ENCODE measurements at places on chromosomes 7 and 10.

DNA sequence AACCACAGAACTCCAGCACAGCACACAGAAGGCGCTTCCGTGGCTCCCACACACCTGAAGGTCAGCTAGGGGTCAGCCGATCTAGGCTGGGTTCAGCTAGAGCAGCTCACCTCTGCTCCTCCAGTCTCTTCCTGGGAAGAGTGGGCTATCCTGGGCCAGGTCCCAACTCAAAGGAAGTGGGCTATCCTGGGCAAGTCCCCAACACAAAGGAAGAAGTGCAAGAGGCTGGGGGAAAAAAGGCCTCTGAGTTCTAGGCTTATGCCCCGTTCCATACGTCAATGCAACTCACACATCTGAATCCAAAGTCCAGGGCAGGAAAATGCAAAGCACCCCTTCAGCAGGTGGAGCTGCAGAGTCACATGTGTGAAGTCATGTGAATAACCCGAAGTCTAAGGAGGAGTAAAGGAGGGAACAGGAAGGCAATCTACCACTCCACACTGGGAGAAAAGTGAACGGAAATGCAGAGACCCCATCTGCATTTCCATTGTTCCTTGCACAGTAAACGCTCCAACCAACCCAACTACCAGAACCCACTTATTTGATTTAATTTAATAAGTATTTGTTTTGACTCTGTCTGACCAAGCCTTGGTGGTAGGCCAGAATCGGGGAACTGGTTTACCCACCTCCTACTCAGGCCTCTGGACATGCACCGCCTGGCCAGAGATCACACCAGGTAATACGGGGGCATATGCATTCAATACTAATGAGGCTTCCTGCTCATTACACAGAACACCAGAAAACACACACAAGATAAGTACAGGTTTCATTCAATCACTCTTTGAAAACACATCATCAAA, 95.5 kb upstream of the RNF32 start:
- DNase-seq: no peak

GRCh38 chr7:36986948-36987724, 262.8 kb upstream of the AOAH start:
- peak; percentile 27 for DNase-seq

DNA sequence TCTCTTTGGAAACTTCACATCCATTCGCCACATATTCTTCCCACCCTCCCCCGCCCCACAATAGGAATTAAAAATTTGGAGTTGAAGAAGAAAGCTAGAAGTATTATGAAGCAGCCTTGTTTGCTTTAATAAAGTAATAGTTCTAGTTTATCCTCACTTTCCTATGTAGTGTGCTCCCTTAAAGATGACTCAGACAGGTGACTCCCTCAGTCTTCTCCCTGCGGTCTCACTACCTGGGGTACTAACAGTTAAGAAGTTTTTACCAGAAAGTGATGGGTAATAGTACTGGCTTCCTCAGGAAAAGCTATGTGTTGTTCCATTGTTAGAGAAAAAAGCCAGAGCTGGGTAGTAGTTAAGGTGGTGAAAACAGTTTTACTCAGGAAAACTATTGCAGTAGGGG, 58.6 kb downstream of the CCNY start:
- no peak for DNase-seq

DNA sequence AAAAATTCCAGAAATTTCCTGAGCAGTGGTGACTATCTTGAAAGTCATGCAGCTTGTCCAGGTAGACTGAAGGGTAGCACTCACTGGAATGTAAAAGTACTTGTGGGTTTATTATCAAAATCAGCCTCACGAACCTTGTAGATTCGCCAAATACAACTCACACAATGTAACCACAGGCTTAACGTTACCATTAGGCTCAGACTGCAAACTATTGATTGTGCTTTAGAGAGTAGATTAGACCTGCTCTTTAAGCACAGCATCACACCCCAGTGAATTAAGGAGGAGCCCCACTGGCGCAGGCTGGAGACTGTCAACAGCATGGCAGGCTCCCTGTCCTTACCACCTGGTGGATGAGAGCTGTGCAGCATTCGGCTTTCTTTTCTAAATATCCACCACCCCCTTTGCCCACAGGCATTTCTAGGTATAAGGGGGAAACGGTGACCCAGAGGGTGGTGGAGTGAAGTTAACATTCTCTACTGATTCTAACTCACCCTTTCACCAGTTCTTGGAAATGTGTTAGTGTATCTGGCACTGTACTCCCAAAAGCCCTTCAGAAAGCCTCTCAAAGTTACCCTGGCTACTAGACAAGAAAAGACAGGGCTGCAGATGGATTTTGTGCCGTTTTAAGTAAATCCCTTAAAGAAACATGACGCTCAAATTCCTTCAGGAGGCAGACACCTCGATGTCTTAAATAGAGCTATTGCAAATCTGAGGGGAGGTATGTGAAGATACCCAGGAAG, 56.6 kb downstream of the GSDME start:
- DNase-seq: no peak

GRCh38 chr7:54145716-54146115, 396.5 kb upstream of the VSTM2A start:
- no peak for DNase-seq

GRCh38 chr10:103720328-103720963, 134.9 kb downstream of the SH3PXD2A start:
- no peak for DNase-seq

DNA sequence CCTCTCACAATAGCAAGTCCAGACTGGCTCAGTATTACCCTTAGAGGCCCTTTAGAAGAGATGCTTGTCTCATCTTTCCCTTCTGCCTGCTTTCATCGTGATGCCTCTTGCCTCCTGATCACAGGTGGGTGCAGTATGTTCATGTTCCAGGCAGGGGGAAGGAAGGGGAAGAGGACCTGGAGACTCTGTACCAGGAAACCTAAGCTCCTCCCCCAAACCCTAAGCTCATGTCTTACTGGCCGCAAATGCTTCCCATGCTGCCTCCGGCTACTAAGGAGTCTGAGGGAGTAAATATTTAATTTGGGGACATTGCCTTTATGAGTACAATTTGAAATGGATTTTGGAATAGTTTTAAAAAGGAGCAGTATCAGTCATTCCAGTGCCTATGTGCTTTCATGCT, 192.6 kb downstream of the CDCA7L start:
- DNase-seq: no peak

GRCh38 chr7:66500087-66500486, 128.6 kb upstream of the KCTD7 start:
- no peak for DNase-seq

DNA sequence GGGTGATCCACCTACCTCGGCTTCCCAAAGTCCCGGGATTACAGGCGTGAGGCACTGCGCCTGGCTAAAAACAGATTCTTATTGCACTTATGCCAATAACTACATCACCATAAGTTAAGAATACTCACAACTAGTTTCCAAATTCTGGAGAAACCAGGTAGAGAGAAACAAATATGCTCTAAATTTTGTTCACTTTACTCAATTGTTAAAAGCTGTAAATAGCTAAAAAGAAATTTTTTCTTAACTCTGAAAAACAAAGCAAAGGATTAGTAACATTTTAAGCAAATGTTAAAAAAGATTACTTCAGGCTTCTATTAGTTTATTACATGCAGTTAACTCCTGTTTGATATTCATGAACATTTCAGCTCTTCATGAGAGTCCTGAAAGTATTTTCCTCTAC, 28.3 kb upstream of the ZMIZ2 start:
- DNase-seq: no peak

GRCh38 chr7:132430861-132431822, 145.1 kb downstream of the PLXNA4 start:
- DNase-seq: peak; percentile 11

GRCh38 chr7:106423111-106423510, 138.3 kb upstream of the NAMPT start:
- no peak for DNase-seq

DNA sequence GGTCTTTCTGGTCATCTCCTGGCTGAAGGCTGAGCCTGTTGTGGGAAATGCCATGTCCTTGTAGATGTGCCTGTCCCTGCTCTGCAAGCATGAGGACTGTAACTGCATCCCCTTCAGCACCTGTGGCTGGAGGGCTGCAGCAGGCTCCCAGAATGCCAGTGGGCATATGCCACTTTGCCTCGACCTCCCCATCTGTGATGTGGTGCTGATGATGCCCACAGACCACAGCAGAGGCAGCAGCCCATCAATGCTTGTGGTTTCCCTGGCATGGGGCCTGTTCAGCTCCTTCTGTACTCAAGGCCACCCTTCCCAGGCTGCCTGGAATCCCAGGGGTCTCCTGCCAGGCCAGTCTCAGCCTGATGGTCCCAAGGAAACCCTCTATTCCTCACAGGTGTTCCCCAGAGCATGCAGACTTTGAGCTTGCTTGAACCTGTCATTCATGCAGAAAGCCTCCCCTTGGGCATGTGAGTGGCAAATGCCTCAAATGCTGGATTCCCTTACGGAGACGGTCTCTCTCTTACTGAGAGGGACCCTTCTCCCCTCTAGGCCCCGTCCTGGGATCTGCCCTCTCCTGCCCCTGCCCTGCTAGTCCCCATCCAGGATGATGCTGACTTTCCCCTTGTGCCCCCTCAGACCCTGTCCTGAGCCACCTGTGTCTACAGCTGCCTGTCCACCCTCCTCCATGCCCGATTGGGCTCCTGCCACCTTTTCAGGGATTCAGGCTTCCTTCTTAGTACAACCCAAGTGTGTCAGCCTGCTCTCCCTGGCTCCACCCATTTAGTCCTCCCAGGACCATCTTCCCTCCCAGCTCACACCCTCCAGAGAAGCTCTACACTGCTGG, 50.9 kb upstream of the ANTXRL start:
- DNase-seq: no peak

GRCh38 chr7:138338361-138338760, 121.7 kb upstream of the TRIM24 start:
- DNase-seq: no peak

GRCh38 chr7:98194672-98195457, 16.4 kb upstream of the BHLHA15 start:
- DNase-seq: no peak

- no peak for DNase-seq
Observed at GRCh38 chr10:121411004-121411403, 187.2 kb downstream of the FGFR2 start.

DNA sequence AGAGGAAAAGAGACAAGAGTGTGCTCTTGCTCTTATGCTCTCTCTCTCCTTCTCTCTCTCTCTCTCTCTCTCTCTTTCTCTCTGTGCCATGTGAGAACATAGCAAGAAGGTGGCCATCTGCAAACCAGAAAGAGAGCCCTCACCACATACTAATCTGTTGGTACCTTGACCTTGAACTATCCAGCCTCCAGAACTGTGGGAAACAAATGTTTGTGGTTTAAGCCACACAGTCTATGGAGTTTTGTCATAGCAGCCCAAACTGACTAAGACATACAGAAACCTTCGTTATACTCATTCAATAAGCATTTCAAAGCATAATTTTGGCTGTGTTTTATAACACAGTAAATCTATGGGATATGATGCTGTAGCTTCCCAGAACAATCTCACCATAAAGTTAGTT, 56.4 kb upstream of the PLPP4 start:
- DNase-seq: no peak

- no peak for DNase-seq
Observed at GRCh38 chr10:34731885-34732701, 83.0 kb downstream of the PARD3 start.

DNA sequence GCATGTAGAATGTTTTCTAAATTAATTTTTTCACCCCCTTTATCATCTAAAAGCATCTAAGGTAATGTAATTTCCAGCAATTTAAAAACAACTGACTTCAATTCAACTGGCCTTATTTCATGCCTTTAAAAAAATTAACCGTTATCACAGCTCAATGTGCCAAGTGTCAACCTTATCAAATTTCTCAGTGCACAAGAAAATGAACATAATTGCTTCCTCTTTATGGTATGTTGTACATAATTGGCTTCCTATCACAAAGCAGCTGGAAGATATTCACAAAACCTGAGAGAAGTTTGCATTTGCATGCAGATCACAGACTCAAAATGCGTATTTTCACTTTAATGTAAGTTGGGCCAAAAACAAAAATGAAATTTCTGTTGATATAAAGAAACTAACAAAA, 966.4 kb downstream of the GRM8 start:
- no peak for DNase-seq

- no peak for DNase-seq
Observed at GRCh38 chr7:25940086-25940906, 211.7 kb upstream of the NFE2L3 start.

- no peak for DNase-seq
Observed at GRCh38 chr7:30420662-30421061, 57.9 kb downstream of the NOD1 start.

DNA sequence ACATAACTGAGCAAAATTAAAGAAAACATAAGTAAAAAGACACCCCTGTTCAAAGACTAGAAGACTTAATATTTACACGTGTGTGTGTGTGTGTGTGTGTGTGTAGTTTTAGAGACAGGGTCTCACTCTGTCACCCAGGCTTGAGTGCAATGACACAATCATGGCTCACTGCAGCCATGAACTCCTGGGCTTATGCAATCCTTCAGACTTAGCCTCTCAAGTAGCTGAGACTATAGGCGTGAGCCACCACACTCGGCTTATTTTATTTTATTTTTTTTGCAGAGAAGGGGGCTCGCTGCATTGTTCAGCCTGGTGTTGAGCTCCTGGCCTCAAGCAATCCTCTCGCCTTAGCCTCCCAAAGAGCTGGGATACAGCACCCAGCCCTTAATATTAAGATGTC, 90.3 kb downstream of the JMJD1C start:
- no peak for DNase-seq

DNA sequence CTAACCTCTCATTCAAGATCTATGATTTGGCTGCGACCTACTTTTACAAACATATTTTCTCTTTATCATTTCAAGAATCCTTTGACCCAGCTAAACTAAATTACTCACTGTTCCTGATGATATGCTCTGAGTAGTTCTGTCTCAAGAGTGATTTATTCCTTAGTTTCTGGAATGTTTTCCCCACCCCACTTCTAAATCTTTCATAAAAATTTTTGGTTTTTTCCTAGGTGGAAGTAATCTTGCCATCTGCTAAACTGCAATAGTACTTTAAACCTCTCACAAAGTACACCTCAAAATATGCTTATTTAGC, 170.8 kb downstream of the DNAJC1 start:
- no peak for DNase-seq

DNA sequence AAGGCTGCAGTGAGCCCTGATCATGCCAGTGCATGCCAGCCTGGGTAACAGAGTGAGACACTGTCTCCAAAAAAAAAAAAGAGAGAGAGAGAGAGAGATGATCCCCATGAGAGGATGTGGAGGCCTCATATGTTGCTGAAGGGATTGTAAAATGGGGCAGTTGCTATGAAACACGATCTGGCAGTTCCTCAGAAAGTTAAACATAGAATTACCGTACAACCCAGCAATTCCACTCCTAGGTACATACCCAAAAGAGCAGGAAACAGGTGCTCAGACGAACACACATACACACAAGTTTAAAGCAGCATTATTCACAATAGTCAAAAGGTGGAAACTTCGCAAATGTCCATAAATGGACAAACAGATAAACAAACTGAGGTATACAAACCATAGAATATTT, 27.4 kb upstream of the CYTH3 start:
- DNase-seq: no peak
